ENCODE measurements at places on chromosomes 12 and 14.

GRCh38 chr14:64636208-64636979 is 67.8 kb upstream of the PLEKHG3 start:
- peak; percentile 70 for DNase-seq

- DNase-seq, result no peak
Observed at GRCh38 chr14:56310643-56311042, 192.4 kb downstream of the PELI2 start.

- no peak for DNase-seq
Observed at GRCh38 chr12:111126331-111126730, 206.0 kb upstream of the MYL2 start.

DNA sequence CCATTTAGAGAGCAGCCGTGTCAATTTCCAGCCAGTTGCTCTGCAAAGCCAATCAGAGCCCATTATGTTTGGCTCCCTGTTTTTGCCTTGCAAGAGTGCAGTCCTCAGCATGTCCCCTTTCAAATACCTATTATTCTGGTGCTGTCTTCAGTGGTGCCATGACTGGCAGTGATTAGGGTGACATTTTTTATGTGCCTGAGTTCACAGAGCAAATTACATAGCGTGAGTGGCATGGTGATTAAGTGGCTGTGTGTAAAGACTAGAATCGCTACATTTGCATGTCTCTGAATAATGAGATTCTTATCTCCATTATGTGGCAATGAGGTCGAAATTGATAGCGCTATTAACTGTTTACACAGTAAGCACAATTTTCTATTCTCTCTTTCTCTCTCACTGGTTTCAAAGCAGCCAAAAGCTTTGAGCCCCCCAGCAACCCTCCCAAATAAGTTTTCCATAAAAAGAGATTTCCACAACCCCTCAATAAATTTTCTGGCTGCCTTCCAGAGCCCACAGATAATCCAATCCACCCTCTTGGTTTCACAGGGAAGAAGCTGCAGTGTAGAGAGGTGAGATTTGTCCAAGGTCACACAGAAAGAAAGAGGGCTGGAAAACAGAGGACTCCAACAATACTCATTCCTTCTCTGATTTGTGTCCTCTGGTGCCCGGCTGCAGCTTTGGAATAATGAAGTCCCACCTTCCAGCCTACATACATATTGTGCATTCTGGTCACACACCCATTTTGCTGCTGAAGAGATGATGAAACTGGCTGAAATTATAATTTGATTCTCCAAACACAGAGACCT is 58.8 kb upstream of the NUDT4 start:
- no peak for DNase-seq

DNA sequence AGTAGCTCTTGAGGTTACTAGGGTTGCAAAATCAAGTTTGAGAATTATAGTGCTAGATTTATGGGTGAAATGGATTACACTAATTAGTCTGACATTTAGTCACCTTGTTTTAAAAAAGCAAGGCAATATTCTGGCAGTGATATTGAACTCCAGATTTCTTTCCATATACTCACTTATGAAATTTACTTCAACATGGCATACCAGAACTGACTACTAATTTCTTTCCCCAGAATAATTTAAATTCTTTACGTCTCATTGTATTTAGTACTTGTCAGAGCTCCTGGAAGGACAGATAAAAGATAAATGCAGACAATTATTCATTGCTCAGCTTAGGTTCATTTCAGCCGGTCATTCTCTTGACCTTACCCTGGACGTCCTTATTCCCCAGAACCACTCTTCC is 24.3 kb downstream of the EMP1 start:
- no peak for DNase-seq

DNA sequence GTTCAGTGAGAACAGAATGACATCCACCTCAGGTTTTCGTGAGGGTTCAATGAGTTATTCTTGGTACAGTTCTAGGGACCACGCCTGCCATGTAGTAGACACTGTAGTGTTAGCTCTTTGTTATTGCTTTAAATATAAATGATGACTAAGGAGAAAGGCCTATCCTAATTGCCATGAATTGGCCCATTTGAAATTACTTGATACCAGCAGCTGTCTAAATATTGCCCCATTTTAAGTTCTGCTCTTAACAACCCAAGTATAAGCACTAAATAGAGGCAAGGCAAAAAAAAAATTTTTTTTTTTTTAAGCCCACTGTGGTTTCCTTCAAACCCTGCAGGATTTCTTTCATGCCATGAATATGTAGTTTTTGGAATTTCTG is 84.5 kb downstream of the BORCS5 start:
- DNase-seq, result no peak

- no peak for DNase-seq
Observed at GRCh38 chr14:45673420-45673819, 420.4 kb upstream of the MIS18BP1 start.

DNA sequence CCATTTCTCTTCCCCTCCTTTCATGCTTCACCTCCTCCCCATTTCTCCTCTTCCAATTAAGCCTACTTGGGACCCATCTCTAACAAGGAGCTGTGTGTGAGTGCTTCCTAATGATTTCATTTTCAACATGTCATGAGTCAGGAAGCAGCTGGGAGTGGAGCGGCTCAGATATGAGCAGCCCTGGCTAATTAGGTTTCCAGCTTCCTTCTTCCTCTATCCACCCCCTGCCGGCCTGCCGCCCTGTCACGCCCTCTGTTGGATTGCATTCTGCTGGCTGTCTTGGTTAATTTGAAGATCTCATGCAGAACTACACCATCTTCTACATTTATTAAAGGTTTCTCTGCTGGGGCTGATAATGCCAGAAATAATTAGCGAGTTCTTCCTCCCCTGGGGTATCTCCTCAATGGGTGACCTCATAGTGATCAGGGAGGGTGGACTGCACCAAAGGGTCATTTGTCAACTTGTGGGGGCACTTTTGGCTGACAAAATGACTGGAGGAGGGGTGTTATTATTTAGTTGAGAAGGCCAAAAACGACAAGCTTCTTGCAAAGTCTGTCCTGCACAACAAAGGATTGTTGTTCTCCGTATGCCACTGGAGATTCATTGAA is 300.9 kb upstream of the SRRM4 start:
- no peak for DNase-seq

DNA sequence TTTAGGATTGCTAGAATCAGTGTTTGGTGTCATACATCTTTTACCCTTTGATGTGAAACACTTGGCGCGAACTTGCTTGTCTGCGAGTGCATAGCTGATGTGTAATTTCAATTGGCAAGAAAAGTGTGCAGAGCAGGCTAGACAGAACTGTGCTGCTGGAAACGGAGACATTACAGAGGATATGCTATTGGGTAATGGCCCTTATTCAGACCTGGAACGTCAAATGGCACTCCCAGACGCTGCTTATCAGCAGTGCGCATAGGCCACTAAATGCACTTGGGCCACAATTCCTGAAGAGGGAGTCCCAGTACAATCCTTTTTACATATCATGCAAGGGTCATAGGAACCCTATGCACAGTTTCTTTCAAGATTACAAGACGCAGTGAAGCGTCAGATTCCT is 15.7 kb upstream of the SLC10A1 start:
- DNase-seq, result no peak

DNA sequence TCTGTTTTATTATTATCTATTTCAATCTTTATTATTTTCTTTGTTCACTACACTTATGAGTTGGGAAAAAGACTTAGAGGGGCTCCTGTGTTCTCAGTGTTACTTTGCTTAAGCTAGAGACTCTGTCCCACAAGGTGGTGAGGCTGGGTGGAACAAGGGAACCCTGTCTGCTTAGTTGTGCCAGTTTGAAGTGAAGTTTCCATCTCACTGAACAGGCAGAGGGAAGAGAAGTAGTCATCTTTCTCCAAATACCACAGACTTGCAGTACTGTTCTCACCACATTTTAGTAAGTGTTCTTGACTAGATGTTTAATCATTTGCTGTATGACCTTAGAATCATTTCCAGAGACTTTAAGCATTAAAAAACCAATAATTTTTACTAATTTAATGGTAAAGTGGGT is 195.7 kb upstream of the NEDD1 start:
- DNase-seq, result no peak

DNA sequence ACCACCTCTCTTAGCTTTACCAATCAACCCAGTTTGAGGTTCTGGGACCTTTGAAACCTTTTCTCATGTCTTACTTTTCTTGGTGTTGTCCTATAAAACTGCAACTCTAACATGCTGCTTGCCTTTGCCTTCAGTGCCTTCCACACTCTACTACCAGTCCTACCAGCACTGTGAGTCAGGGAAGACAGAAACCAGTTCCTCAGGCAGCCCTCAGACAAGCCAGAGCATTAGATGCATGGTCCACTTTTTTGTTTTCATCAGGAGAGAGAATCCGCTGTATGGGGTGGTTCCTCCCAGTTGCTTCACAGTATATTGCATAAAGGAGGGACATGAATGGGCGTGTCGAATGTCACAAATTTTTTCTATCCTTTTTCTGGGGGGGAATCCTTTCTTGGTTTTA is 17.3 kb upstream of the KLRB1 start:
- no peak for DNase-seq

DNA sequence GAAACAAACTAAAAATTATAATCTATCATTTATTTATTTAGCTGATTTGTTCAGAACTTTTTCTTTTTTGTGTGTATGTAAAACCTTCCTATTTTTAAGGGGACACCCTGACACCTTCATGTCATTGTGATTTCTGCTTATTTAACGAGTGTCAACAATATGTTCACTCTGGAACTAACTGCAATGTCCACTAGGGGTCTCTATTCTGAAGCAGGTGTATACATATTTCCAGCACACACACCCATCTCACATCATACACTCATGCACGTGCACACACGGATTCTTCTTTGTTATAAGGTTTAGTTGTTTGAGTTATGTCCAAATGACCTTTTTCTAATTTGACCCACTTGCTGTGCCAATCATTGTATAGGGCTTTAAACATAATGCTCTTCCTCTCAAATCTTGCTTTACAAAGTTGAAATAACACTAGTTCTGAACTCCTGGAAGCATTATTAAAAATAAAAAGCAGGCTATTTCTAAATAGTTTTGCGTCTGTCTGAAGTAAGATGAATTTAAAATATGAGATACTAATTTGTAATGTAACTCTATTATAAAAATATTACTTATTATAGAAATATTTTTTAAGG is 15.5 kb downstream of the E2F7 start:
- no peak for DNase-seq

DNA sequence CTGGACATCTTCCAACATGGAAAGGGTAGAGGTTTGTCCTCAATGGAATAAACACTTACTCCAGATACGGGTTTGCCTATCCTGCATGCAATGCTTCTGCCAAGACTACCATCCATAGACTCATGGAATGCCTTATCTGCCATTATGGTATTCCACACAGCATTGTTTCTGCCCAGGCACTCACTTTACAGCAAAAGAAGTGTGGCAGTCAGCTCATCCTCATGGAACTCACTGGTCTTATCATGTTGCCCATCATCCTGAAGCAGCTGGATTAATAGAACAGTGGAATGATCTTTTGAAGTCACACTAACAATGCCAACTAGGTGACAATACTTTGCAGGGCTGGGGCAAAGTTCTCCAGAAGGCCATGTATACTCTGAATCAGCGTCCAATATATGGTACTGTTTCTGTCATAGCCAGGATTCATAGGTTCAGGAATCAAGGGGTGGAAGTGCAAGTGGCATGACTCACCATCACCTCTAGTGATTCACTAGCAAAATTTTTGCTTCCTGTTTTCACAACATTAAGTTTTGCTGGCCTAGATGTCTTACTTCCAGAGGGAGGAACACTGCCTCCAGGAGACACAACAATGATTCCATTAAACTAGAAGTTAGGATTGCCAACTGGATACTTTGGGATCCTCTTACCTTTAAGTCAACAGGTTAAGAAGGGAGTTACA is 140.4 kb downstream of the SLC35F4 start:
- no peak for DNase-seq

- no peak for DNase-seq
Observed at GRCh38 chr14:84180336-84180735, 1349.6 kb upstream of the FLRT2 start.

- no peak for DNase-seq
Observed at GRCh38 chr12:11716794-11717518, 67.5 kb downstream of the ETV6 start.

- DNase-seq, result peak; percentile 69
Observed at GRCh38 chr12:92505254-92506231, 197.2 kb upstream of the PLEKHG7 start.

DNA sequence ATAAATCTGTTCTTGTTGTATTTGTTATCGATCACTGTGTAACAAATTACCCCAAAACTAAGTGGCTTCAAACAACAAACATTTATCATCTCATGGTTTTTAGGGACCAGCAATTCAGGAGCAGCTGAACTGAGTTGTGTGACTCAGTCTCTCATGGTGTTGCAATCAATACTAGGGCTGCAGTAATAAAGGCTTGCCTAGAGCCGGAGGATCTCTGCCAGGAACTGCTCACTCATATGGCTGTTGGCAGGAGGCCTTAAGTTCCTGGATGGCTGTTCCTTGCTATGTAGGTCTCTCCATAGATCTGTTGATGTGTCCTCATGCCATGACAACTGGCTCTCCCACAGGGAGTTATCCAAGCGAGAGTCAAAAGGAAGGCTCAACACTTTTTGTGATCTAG is 3.8 kb upstream of the PSMC6 start:
- DNase-seq, result no peak

GRCh38 chr12:26150736-26151450 is 26.1 kb upstream of the BHLHE41 start:
- DNase-seq, result no peak

- DNase-seq, result no peak
Observed at GRCh38 chr14:44767646-44768173, 194.0 kb downstream of the KLHL28 start.

GRCh38 chr12:18919871-18920511 is 182.1 kb downstream of the CAPZA3 start:
- no peak for DNase-seq

DNA sequence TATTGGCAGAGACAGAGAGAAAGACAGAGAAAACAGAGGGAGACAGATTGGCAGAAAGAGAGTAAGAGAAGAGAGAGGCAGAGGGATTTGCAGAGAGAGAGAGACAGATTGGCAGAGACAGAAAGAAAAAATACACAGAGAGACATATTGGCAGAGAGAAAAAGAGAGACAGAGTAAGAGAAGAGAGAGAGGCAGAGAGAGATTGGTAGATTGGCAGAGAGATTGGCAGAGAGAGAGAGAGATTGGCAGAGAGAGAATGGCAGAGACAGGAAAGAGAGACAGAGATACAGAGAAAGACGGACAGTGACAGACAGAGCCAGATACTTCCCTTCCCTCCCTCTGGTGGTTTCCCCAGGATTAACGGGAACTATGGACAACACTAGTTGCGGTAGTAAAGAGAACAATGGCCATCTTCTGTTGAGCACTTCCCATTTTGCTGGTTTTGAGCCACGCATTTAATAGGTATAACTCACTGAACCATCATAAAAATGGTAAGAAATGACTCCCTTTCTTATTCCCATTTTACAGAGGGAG is 2.6 kb upstream of the NOS1 start:
- no peak for DNase-seq

- DNase-seq, result no peak
Observed at GRCh38 chr12:97573901-97574300, 111.3 kb downstream of the RMST start.

DNA sequence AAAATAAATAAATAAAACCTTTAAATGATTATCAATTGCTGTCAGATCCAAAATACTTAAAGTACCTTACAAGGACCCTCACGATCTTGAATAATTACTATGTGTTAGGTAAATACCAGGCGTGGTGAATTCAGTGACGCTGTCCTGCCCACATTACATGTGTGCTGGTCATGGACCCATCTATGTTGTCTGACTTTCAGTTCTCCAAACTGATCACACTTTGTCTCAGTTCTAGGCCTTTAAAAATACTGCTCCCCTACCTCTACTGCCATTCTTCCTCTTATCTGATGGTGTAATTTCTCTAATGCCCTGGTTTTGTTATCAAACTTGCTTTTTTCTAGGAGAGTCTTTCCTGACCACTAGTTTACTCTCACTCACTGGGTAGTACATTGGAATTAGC is 520.7 kb downstream of the TRHDE start:
- no peak for DNase-seq
